DND-41 (cell line): ENCODE measurements at places on chromosomes 2 and 18.

DNA sequence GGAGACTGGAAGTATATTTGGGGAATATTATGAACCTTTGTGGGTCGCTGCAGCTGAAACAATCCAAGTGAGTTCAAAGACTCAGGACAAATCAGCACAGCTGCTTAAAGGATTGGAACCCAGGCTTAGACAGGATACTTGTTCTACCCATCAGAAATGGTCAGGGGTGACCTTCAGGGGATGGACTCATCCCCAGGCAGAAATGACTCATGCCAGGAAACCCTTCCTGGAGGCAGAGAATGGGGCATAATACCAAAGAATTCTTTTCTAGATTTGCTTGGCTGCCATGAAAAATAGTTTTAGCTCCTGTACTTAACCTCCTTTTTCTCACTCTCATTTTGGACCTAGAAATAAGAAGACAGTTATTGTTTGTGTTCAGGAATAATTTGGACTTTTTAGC is 425.5 kb downstream of the TSN start:
- no peak for DNase-seq

GRCh38 chr2:226514895-226515294 is 284.7 kb downstream of the IRS1 start:
- DNase-seq, result no peak

GRCh38 chr2:45962177-45962921 is 310.9 kb downstream of the PRKCE start:
- no peak for DNase-seq

GRCh38 chr18:26546875-26547645 is 1.3 kb downstream of the KCTD1 start:
- no peak for DNase-seq

DNA sequence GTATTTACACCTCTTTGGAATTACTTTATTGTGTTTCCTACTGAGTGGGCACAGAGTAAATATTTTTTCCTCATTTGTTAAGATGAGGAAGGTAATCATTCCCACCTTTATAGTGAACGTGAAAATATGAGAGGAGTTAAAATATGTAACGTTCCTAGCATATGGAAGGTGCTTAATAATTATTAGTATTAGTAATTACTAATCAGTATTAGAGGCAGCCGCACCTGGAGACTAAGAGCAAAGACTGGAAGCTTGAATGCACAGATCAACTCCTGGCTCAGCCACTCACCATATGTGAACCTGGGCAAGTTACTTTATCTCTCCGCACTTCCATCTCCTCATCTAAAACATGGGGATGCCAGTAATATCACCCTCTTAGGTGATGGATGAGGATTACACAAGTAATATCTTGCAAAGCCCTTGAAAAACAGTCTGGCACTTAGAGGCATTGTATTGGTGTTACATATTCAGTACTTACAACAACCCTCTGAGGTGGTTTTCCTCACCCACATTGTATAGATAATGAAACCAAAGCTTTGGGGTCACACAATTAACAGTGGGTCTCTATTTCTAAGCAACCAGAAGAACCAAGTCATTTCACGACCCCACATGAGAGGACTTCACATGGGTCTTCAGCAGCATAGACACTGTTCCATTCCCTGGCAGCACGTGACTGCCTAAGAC is 100.3 kb upstream of the KCTD1 start:
- no peak for DNase-seq

- DNase-seq, result no peak
Observed at GRCh38 chr2:204144492-204144891, 207.9 kb downstream of the ICOS start.

GRCh38 chr2:62971936-62972335 is 78.7 kb upstream of the OTX1 start:
- DNase-seq, result no peak
